ENCODE measurements at places on chromosomes 12 and 14. TPM values are rescaled to one million over a fixed set of nuclear protein-coding genes. Genes with fewer than 3 reads are reported as not detected.

The MMP14 gene
- total RNA-seq, result 161 TPM

The ARHGEF40 gene
- total RNA-seq, result 69.3 TPM

The TAS2R13 gene
- 1.3 TPM for total RNA-seq

The KRT78 gene
- not detected for total RNA-seq

The KIAA0586 gene
- 17.4 TPM for total RNA-seq

The RNF212B gene
- total RNA-seq, result not detected

The SIX4 gene
- 0.82 TPM for total RNA-seq

The TMTC1 gene
- total RNA-seq, result 49.1 TPM

The PIK3C2G gene
- total RNA-seq, result 0.32 TPM

GRCh38 chr12:95114766-95115405 is 41.5 kb upstream of the NR2C1 start:
- DNase-seq, result no peak

DNA sequence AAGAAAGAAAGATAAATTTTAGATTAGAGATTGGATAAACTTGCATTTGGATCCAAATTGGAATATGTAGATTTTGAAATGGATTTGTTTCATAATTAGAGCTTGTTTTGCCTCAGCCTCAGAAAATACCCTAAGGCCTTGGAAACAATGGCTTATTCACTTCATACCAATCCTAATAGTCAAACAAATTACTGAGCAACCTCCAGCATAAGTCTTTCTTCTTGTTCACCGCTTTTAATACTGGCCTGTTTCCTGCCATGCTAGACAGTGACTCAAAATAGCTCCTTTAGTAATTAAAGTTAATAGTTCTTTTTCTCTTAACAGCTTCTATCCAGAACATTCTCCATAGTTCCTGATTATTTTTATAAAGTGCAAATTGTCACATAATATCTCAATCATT is 110.9 kb upstream of the DNM1L start:
- no peak for DNase-seq

DNA sequence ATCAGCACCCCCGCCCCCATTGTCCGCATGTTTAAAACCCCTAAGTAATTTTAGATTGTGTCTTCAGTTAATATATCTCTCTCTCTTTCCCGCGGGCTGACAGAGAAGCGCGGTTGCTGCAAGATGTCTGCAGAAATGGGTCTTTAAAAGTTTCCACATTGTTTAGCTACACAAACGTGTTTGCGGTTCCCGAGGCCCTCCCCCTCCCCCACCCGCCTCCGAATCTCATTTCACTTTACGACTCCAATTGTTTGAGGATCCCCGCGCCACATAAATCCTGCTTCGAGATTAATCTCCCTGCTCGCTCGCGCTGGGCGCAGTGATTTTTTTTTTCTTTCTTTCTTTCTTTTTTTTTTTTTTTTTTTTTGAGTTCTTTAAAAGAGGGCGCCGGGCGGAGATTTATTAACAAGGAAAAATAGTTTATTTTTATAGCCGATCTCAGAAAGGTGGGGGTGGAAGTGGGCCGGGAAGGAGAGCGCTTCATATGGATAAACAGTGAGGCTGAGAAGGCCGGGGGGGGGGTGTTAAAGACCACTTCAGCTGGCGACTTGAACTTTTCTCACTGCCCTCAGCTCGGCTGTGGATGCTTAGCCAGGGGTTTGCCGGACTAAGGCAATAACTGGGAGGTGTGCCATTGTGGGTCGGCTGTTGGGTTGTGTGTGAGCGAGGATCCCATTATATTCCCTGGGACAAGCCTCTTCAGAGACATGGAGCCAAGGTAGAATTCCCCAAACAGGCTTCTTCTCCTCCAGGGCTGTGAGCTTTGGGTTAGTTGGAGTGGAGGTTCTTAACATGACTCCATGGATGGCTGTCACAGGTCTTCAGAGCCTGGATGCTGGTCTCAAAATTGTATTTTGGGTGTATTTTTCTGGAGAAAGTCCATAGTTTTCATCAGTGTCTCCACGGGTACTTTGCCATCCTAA is 39.7 kb upstream of the TBX5 start:
- no peak for DNase-seq

DNA sequence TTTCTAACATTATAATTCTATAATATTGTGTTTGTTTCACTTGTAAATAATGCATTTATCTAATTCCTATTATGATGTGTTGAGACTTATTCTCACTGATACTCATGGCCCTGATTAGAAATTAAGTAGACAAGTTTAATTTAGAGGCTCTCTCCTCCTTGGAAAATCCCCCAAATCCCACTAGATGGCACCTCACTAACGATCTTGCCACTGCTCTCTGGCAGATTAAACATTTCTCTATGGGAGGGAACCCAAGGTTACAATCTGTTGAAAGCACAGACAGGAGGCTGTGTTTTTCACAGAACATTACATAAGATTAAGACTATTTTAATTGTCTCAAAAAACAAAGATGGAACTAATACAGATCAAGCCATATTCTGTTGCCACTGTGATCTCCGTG is 318.7 kb downstream of the LRFN5 start:
- DNase-seq, result no peak

DNA sequence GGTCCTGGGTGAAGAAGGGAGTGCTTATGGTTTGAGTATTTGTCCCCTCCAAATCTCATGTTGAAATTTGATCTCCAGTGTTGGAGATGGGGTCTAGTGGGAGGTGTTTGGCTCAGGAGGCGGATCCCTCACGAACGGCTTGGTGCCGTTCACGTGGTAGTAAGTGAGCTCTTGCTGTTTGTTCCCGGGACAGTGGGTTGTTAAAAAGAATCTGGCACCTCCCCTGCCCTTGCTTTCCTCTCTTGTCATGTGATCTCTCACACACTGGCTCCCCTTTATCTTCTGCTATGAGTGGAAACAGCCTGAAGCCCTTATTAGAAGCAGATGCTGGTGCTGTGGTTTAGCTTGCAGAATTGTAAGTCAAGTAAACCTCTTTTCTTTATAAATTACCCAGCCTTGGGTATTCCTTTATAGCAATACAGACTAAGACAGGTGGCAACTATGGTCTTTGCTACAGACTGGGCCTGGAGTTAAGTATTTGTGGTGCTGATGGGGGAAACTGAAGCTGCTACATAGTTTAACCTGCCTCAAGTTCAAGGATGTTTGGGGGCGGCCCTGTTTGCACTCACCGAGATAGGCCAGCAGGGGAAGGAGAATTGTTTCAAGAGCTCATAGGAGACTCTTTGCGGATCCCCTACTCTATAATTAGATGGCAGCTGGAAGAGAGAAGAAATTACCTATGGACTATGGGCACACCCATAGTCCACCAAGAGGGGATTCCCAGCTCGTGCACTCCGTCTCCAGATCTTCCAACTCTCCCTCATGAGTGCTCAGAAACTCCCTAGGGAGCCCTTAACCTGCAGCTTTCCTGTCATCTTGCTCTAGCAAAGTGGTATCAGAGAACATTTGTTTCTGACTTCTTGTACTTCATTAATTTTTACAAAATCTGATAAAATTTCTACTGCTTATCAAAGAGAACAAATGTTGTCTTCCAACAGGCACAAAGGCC is 164.6 kb downstream of the SLC15A5 start:
- no peak for DNase-seq

GRCh38 chr14:42475289-42475688 is 868.6 kb downstream of the LRFN5 start:
- DNase-seq, result no peak

DNA sequence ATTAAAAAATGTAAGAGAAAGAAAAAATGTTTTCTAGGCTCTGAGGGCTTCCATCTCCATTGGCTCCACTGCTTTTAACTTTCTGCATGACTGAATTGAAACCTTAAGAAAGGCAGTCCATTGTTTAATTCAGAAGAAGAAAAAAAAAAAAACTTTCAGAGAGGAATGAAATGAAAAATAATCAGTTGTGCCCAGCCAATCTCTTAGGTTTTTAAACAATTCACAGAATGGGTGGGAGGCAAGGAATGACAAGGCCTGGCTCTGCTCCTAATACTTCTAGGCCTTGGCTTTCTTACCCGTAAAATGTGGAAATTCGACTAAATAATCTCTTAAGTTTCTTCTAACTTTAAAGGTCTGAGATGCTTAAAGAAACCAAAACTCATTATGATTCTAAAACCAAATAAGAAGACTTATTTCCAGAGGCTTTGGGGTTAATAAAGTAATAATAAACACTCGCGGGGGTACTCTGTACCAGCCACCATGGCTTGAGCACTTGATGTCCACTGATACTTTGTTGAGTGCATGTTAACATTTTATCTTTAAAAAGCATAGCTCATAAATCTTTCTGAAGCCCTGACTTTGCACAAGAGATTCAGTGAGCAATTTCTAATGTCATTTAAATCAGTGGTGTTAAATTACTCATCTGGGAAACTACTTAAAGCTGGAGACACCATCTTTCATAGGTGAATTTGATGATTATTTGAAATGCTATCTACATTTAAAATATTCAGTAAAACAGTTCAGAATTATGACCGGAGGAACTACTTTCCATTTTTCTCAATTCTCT is 49.6 kb downstream of the STON2 start:
- DNase-seq, result no peak

DNA sequence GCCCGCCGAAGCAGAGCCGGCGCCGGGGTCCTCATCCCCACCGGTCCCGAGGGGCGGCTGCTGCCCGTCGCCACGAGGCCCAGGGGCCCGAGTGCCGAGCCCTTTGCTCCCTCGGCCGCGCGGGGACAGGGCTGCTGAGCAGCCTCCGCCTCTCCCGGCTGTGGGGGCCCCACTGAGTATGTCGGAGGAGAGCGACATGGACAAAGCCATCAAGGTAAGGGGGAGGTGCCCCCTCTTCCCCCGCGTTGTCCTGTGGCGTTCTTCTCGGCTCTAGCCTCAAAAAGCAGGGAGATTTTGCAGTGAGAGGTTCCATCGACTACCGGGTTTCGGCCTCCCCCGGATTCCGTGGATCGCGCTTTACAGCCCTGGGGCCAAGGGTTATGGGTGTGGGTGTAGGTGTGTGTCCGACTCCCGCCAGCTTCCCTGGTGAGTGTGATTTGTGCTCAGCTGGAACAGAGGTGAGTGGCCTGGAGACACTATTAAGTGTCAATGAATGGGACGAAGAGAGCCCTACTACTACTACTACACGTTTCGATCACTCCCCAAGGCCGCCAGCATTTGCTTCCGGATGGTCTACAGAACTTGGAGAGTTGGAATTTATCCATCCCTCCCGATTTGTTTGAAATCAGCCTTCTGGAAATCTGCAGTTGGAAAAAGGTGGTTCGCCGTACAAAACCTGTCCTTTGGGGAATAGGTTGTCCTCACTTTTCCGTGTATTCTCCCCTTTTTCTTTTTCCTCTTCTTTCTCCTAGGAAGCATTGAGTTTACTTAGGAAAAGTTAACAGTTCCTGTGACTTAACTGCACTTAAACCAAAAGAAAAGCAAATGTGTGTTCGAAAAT is 748 bp downstream of the MAPKAPK5 start:
- peak; percentile 72 for DNase-seq

GRCh38 chr14:95515080-95515489 is 1.4 kb downstream of the SYNE3 start:
- DNase-seq, result peak; percentile 74

DNA sequence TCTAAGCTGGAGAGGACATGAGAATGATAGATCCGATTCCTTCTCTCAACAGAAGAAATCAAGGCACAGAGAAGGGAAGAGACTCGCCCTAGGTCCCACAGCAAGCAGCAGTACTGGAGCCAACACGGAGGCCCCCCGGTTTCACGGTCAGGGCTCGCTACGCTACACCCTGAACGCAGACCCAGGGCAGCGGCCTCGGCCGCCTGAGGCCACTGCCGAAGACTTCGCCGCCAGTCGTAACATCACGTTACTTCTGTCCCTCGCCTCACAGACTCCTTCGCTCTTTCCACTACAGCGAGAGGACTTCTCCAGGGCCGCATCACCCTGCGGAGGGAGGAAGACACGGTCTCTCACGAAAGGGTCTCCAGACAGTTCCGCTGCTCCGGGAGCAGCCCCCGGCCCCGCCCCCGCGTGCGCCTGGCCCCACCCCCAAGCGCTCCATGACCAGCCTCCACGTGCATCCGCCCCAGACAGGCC is 411 bp upstream of the DCAF4 start:
- no peak for DNase-seq

DNA sequence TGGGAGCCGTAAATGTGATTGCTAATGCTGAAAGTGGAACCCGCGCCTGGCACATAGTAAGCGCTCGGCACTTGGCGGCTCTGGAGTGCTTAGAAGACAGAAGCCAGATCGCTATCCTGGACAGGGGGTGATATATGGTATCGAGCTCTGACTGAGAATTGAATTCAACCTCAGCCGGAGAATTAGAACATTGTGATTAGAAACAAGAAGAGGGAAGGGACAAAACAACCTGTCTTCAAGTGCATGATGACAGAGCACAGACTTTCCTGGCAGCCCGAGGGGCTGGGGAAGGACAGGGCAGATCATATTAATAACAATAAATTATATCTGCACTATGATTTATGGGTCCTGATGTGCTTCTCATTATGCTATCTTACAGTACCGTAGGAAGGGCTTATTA is 66.9 kb upstream of the TBX3 start:
- DNase-seq, result no peak

- DNase-seq, result peak; percentile 91
These were observed 11.6 kb downstream of the TMEM30B start for GRCh38 chr14:61269321-61270083.

- no peak for DNase-seq
These were observed 61.6 kb downstream of the KSR2 start for GRCh38 chr12:117907108-117907689.

GRCh38 chr14:73763396-73763795 is 49.2 kb upstream of the PNMA1 start:
- DNase-seq, result no peak

- no peak for DNase-seq
These were observed 85.6 kb downstream of the OTOGL start for GRCh38 chr12:80184926-80185325.

DNA sequence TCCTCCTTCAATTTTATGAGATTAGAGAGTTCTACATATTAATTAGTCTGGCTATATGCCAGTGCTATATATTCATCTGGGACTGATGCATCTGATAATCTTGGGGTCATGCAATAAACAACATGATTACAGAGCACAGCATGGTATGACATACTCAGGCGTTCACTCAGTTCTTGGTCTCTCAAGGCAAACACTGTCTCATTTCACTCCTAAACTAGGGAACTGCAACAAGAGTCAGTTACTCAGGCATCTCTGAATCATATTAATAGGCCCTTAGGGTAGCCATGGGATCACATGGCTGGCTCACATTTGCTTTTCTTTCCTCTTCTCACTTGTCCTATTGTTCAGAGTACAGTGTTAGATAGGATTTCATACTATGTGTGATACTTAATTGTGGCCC is 91.8 kb upstream of the TMEM260 start:
- DNase-seq, result no peak

- no peak for DNase-seq
These were observed 124.6 kb downstream of the KCNK10 start for GRCh38 chr14:88198446-88198845.

- DNase-seq, result no peak
These were observed 6.4 kb upstream of the BRF1 start for GRCh38 chr14:105307052-105307727.

- DNase-seq, result no peak
These were observed 46.0 kb downstream of the KCNK10 start for GRCh38 chr14:88276923-88277596.
